Stimulated activated CD8-positive, alpha-beta memory T cell treated with anti-CD3 and anti-CD28 coated beads, Interleukin-7, amount 100 ng/mL, for 1 hour (primary cell): ENCODE measurements at places on chromosomes 3 and 15.

- DNase-seq = no peak
Observed at GRCh38 chr3:56974247-56974930, 86.1 kb upstream of the SPATA12 start.

DNA sequence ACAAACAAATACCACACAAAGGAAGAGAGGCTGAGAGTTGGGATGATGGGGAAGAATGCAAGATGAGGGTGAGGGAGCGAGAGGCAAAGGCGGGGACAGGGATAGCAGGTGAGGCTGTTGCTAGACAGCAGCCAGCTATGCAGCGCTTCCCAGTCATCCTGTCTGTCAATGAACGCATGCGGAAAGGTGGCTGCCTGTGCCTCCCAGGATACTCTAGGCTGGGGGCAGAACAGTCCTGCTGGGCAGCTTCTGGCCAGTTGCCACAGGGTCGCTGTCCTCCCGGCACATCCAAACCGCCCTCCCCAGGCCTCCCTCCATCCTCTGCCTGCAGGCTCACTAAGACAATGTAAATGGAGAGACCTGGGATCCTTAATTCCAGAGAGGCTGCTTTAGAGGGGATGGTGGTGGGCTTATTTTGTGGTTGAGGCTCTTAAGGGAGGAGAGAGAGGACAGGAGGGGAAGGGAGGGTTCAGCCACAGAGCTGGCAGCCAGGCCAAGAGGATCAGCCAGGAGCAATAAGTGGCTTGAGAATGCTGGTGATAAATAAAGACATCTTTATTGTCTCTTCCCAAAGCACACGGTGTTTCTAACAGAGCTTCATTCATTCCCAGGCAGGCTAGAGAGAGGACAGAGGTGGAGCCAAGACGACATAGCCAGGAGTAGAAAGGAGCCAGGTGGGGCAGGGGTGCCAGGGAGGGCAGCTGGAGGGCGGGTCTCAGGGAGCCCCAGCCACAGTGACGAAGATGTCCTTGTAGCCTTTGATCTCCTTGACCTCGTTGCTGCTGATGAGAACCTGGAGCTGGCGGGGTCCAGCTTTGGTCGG lies 9.2 kb upstream of the TGM5 start:
- no peak for DNase-seq

DNA sequence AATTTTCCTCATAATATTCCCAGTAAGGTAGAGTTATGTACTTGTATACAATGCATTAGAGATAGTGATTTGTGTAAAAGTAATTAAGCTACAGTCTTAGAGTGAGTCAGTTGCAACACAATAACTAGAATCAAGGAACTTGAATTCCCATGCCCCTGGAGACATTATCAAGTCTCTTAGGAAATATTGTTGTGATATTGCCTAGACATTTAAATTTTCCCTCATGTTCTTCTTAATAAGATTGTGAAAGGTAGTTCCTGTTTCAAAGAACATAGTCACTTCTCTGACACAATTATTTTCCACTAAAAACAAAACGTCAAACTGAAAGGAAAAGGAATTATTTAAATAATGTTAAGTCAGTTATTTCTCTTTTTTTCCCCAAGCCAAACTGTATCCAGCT lies 13.0 kb upstream of the ATP1B3 start:
- DNase-seq = no peak

DNA sequence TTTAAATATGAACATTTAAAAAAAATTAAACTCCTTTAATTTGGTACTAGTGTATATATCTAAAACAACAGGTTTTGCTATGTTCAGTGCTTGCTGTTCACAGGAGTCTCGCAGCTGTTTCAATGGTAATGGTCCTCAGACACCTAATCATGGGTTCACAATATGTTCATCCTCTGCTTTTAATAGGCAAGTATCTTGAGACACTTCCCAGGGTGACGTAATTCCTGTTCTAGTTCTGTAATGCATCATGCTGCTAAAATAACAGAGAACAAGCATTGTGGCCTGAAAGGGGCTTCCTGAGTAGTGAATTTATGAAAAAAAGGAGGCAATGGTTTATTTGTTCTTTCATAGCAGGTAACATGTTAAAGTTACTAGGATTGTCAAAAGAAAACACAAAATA lies 625.2 kb upstream of the GBE1 start:
- no peak for DNase-seq
